Right cardiac atrium (tissue), 5 donors: ENCODE measurements at places on chromosomes 11 and 22.
A peak's percentile ranks its signal among the peaks of the same experiment; 100 is the strongest.

GRCh38 chr11:75371949-75372876 lies 20.8 kb upstream of the ARRB1 start:
- DNase-seq = no peak

DNA sequence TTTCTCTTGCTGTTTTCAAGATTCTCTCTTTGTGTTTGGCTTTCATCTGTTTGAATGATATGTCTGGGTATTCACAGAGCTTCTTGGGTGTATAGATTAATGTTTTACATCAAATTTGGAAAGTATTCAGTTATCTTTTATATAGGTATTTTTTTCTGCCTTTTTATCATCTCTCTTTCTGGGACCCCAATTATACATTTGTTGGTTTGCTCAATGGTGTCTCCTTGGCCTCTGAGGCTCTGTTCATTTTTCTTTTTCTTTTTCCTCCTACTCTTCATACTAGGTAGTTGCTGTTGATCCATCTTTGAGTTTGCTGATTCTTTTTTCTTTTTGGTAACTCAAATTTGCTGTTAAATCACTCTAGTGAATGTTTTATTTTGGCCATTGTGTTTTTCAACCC lies 14.3 kb downstream of the PLAAT5 start:
- no peak for DNase-seq

DNA sequence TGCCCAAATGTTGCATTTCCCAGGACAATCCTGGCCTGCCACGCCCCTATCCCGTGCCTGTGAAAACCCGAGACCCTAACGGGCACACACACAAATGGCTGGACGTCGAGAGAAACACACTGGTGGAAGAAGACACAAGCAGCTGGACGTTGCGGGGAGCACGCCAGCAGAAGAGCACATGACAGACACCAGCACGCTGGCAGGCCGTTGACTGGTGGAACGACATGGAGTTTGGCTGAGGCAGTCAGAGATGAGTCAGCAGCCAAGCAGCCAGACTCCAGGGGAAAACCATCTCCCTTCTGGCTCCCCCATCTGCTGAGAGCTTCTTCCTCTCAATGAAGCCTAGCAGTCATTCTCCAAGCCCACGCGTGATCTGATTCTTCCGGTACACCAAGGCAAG lies 606.7 kb upstream of the LRRC4C start:
- DNase-seq = peak; percentile 42

DNA sequence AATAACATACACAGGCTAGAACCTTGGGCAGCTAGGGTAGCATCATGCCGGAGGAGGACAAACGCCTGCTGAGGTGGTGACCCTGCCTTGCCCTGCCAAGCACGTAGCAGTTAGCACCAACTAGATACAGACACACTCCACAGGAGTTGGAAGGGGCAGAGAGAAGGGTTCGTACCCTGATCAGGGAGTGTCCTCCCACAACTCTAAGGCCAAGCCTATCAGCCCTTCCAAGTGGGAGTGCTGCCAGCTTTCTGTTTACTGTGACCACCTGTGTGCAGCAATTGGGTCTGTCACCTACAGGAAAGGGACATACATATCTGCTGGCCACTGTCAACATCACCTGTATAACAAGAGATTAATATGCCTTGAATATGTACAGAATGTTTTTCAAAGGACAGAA lies 1.9 kb upstream of the THAP7 start:
- DNase-seq = no peak

GRCh38 chr11:47143322-47143721 lies 33.4 kb downstream of the ARFGAP2 start:
- DNase-seq = no peak

- no peak for DNase-seq
Observed at GRCh38 chr11:76051937-76052336, 154.4 kb downstream of the WNT11 start.

GRCh38 chr11:85726381-85726780 lies 40.4 kb upstream of the CCDC89 start:
- no peak for DNase-seq

DNA sequence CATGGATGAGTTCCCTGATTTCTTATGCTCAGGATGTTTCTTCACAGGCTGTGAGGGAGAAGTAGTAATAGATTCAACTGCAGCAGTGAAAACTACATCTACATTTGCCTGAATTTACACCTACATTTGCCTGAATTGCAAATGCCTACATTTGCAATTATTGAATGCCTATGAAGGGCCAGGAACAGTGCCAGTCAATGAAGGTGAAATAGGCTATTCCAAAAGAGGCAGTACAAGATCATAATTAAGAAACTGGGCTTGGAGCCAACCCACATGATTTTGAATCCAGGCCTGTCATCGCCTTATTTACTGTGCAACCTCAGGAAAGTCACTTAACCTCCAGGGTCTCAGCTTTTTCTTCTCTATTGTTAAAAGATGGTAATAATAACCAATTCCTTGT lies 1353.3 kb downstream of the FAM181B start:
- no peak for DNase-seq

GRCh38 chr11:122209619-122210366 lies 93.8 kb upstream of the BLID start:
- DNase-seq = peak; percentile 72

GRCh38 chr11:79045800-79046304 lies 395.0 kb downstream of the TENM4 start:
- DNase-seq = no peak

DNA sequence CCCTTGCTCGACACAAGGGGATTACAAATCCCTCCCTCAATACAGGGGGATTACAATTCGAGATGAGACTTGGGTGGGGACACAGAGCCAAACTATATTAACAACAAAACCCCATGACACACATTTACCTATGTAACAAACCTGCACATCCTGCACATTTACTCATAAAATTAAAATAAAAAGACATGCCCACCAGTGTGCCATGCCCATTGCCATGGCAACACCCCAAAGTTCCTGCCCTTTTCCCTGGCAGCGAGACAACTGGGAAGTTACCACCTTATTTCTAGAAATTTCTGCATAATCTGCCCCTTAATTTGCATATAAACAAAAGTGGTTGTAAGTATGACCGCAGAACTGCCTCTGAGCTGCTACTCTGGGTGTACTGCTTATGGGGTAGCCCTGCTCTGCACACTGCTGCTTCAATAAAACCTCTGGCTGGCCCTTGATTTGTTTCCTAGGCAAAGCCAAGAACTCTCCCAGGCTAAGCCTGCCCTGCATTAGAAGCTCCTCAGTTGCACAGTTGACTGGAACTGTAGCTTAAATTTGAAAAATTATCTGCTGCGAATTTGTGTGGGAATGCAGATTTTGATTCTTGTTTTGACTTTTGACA lies 8.6 kb upstream of the INCENP start:
- DNase-seq = no peak

DNA sequence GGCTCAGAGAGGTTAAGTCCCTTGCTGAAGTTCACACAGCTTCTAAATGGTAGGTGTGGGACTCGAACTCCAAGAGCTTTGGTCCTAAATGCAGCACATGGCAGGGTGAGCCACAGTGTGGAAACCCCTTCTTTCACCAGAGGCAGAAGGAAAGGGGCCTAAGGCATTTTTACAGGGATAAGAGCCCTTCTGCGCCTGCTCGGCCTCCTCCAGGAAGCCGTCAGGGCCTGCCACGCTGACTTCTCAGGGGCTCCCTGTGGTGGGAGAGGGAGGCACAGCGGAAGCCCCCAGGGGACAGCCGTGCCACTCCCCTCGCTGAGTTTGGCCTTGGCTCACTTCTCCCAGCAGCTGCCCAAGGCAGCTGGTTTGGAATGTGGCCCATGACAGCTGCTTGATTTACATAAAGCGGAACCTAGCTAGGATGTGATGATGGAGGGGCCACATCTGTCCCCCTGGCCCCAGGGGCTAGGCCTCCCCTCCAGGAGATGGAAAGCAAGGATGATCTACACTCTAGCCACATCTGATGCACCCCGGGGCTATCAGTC lies 35.4 kb downstream of the CD82 start:
- DNase-seq = peak; percentile 75

DNA sequence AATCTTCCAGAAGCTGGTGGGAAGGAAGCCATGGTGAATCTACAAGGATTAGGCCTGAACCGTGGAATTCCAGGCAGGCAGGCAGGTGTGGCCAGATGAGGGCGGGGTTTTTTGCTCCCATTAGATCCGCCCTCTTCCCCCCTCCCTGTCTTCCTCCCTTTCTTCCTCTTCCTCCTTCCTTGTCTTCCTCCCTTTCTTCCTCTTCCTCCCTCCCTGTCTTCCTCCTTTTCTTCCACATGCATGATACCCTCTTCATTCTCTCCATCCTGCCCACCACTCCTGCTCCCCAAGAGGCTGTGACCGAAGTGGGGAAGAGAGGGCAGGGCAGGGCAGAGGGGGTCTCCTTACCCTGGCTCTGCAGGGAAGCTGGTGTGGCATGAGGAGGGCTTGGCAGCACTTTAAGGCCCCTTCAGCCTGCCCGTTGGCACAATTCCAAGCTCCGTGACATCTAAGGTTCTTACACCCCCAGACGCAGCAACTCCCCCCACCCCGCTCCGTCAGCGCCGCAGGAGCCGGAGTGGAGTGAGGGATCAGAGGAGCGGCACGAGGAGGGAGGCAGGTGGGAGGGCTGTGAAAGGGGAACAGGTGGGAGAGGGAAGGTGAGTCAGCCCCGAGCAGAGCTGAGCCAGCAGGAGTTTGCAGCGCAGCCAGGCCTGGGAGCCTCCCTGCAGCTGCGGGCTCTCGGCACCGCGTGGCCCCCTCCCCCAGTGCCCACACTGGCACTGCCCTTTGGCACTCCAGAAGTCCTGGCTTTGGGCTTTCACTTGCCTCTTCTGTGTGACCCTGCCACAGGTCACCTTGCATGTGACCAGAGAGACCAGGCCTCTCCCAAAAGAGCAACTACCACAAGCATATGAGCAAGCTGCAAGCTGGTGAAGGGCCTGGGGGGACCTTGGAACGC lies 32.1 kb downstream of the KCNJ4 start:
- peak; percentile 29 for DNase-seq

- DNase-seq = no peak
Observed at GRCh38 chr11:106233191-106233590, 155.7 kb downstream of the AASDHPPT start.

DNA sequence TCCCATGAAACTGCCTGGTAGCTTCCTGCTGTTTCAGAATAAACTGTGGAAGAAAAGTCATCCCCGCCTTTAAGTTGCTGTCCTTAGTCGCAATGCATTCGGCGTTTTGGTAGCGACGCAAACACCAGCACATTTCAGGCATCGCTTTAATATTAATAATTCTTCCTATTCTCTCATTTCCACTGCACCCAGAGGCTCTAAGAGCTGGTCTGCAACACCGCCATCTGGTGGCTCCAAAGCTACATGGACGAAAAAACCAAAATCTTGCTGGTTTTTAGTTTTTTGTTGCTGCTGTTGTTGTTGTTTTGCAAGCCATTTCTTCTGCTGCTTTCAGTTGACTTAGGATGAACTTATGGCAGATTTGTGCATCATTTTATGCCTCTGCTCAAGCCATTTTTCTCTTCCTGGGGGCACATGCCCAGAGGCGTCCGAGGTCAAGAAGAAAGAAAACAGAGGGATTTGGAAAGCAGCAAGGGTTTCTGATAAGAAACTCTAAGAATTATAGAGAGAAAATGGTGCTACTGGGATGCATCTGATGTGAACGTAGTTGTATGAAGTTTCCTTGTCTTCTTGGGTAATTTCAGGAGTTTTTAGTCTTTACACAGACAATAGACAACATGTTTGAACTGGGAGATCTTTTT lies 345.4 kb upstream of the KIRREL3 start:
- DNase-seq = peak; percentile 26

- DNase-seq = no peak
Observed at GRCh38 chr22:27987557-27987956, 68.5 kb upstream of the PITPNB start.

GRCh38 chr11:34300926-34301295 lies 56.9 kb downstream of the ABTB2 start:
- no peak for DNase-seq

DNA sequence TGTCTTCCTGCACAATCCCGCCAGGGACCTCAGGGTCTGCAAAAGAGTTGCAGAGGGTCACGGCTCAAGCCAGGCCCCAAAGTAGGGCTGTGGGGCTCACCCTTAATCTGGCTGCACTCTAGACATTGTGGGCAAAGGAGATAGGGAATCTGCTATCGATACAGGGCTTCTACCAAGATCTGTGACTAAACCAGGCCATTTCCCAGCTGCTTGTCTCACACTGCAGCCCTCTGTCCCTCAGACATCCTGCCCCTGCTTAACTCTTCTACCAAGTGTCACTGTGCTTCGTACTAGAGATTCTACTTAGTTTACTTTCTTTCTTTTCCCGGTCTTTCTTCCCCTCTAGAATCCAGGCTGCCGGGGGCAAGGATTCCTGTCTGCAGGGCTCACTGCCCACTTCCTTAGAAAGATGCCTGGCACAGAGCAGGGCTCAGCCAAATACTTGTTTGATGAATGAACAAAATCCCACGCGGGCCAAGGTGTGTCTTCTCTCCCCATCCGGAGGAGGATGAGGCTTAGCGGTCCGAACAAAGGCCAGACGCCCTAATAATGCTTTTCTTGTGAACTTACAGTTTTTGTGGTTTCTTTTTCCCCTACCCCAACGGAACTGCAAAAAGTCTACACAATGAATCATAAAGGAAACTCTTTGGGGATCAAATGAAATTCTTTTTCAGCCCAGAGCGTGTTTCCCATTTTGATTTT lies 61.3 kb upstream of the ANO1 start:
- DNase-seq = no peak

DNA sequence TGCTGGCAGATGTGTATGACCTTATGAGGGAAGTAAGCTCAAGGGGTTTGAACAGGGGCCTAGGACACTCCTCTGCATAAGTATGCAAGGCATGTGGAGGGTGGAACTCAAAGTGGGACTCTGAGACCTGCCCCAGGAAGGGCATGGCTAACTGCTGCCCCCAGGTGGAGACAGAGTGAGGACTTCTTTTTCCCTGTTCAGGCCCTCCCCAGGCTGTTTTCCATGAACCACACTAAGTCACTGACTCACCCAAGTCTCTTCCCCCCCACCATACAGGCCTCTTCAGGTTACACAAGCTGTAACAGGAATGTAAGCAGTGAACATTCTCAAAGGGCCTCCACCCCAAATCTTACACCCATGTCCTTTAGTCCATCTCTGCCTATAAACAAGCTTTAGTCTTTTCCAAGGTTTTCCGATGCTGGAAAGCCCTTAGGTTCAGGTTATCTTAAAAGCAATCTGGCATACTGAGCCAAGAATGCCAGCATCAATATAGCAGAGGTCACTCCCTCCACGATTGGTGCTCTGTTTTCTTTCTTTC lies 13.1 kb downstream of the EEF1G start:
- DNase-seq = peak; percentile 90

DNA sequence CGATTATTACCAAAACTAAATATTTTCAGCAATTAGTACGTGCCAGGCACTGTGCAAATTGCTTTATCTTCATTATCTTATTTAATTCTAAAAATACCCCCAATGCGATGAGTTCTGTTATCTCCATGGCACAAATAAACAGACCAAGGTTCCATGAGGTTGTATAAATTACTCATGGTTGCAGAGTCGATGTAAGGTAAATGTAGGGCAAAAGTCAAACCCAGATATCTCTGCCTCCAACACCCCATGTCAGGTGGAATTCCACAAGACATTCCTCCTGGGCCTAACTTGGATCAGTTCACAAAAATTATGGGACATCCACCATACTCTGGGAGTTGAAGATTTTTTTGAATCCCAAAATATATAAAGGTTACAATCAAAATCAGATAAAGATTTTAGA lies 43.7 kb downstream of the ISX start:
- DNase-seq = no peak

GRCh38 chr22:29139965-29140782 lies 65.5 kb upstream of the EMID1 start:
- no peak for DNase-seq
